Cortex of kidney (tissue), 1 donor: ENCODE measurements at places on chromosomes 13 and 19.

DNA sequence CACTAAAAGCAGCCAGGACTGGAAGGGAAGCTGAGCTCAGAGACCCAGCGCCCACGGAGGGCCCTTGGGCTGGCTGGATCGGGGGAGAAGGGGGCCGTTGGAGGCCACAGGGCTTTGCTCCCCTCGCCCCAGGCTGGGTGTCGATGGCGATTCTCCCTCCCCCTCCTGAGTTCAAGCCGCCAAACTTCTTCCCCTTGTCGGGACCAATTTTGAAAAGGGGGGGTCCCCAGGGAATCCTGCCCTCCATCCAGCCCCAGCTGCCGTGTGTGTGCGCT lies 61.2 kb downstream of the COLGALT1 start:
- no peak for DNase-seq

DNA sequence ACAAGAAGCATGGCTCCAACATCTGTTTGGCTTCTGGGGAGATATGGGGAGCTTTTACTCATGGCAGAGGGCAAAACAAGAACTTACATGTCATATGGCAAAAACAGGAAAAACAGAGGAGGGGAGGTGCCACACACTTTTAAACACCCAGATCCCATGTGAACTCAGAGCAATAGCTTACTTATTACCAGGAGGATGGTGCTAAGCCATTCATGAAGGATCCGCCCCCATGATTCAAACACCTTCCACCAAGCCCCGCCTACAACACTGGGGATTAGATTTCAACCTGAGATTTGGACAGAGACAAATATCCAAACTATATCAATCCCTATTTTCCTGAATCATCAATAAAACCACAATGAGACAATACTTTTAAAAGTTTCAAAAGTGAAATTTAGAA lies 712.1 kb downstream of the PCDH9 start:
- no peak for DNase-seq

DNA sequence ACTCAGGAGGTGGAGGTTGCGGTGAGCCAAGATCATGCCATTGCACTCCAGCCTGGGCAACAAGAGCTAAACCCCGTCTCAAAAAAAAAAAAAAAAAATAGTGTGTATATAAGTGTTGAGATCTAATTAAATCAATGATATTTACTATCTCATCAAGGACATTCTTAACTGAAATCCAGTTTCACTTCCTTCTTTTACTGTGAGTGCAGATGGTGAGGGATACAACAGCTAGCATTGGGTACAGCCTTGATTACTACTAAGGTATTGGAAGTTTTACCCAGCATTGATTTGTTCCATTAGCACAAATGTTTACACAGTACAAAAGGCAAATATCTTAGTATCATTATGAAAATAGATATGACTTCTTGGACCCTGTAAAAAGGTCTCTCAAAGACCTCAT lies 546.6 kb downstream of the KCTD12 start:
- no peak for DNase-seq

DNA sequence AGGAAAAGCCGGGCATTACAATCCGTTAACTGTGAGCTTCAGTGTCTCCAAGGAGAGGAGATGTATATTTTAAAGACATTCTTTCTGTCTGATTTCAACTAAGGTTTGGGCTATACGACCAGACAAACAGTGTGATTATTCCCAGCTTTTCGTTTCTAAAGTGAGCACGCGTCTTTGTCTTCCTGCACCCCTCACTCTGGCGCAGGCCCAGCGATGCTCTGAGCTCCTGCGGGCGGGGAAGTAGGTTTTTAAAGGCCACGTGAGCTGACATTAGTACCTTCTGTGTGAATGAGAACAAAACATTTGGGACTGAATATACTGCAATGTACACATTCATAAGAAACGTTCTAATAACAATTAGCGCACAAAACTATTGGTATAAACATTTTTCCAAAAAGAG lies 15.3 kb upstream of the RANBP3 start:
- no peak for DNase-seq

- DNase-seq, result no peak
These were observed 100.0 kb downstream of the KLF5 start for GRCh38 chr13:73158851-73159250.

DNA sequence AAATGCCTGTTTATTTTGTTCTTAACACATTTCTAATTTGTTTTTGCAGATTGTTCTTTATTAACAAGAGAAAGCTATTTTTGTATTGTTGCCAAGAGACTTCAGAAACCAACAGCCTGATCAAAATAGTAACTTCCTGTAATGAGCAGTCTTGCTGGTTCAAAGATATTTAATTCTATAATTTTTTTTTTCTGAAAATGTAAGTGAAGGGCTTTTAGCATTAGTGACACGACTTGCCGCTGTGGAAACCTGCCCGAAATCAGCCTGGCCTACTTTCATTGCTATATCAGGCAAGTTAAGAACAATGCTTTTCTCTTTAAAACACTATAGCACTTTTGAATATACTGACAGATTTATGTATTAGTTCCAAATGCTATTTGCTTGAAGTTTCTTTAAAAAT lies 374.3 kb downstream of the EFNB2 start:
- DNase-seq, result no peak

- no peak for DNase-seq
These were observed 469.5 kb upstream of the TSHZ3 start for GRCh38 chr19:31818798-31819105.

DNA sequence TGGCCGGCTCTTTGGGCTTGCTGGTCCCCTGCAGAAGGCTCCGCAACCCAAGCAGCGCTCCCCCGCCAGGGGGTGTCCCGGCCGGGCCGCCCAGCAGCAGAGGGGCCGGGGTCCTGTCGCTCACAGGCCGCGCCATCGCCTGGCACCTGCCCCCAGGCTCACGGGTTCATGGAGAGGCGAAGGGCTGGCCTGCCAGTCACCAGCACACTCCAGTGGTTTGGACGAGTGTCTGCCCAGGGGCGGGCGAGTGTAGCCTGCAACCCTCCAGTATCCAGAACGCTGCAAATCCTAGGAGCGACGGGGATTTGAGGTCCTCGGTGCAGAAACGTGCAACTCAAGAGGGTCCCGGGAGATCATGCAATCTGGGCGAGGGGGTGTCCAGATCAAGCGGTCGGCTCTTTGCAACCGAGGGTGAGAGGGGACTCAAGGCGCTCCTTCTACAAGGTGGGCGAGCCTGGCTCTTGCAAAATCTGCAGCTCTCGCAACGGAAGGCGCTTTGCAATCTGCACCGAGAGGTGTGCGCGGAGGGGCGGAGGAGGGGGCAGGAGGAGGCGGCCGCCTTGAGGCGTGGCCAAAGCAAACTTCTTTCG lies at the start of gene DBP:
Gene DBP, minus strand, starts transcription at position 521 of the 590 bp plus-strand sequence. Its CDS starts 385 bp downstream, at position 136.
- DNase-seq, result no peak

DNA sequence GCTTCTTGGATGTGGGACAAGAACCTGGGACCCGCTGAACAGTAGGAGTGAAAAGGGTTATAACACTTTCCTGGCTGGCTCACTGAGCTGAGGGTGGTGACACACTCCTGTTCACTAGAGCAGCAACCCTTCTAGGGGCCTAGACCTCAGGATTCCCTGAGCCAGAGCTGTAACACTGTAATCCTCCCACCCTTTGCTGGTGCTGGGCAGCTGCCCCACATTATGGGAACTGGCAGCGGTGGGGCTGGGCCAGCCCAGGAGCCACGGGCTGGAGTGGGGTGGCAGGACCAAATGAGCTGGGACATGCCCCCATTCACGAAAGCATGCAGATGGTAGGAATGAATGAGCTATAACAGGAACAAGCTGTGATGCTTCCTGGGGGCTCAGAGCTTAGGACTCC lies 110.6 kb downstream of the B3GLCT start:
- DNase-seq, result no peak

DNA sequence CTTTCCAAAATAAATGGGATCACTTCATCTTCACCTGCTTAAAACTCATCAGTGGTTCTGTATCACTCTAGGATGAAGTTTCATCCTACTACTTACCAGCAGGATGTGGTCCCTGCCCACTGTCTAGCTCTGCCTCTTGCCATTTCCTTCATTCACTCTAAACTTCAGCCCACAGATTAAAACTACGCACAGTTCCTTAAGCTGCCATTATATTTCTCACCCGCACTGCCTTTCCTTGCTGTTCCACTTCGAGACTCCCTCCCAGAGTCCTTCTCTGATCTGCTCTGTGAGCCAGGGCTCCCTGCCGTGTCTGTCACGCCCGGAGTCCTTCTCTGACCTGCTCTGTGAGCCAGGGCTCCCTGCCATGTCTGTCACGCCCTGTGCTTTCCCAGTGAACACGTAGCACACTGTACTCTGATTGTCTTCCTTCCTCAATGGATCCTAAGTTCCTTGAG lies 52.0 kb upstream of the NPAS1 start:
- DNase-seq, result no peak

- no peak for DNase-seq
These were observed 37.5 kb upstream of the ZNRF4 start for GRCh38 chr19:5417495-5418436.

GRCh38 chr19:49895566-49896297 lies 955 bp downstream of the IL4I1 start:
- no peak for DNase-seq

DNA sequence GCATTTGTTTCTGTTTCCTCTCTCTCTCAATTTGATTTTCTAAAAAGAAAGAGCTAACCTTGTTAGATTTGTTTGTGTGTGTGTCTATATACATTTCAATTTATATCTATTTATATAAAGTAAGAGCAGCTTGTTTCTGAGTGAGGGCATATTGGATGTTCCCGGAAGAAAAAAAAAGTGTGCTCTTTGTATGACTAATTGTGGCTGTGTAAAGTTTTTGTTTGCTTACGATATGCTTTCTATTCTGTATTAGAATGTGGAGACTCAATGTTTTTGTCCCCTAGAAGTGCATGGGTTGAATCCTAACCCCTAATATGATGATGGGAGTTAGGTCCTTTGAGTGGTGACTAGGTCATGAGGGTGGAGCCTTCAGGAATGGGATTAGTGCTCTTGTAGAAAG lies 66.6 kb upstream of the C1QTNF9B start:
- DNase-seq, result no peak

DNA sequence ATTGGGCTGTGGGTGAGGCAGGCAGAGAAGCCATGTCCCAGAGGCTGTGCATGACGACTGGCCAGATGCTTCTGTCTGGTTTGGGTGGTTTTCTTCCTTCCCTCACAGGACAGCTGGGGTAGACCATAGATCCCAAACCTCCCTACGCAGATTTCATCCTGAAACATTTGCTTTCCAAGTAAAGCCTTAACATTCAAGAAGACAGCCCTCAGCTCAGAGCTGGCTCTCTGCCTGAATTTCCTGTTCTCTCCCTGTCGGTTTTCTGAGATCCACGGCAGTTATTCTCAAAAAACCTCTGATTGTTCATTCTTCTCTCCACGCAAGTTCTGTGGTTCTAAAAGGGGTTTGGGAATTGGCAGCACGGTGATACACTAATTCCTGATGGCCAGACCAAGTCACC lies 25.3 kb downstream of the UQCRFS1 start:
- no peak for DNase-seq

DNA sequence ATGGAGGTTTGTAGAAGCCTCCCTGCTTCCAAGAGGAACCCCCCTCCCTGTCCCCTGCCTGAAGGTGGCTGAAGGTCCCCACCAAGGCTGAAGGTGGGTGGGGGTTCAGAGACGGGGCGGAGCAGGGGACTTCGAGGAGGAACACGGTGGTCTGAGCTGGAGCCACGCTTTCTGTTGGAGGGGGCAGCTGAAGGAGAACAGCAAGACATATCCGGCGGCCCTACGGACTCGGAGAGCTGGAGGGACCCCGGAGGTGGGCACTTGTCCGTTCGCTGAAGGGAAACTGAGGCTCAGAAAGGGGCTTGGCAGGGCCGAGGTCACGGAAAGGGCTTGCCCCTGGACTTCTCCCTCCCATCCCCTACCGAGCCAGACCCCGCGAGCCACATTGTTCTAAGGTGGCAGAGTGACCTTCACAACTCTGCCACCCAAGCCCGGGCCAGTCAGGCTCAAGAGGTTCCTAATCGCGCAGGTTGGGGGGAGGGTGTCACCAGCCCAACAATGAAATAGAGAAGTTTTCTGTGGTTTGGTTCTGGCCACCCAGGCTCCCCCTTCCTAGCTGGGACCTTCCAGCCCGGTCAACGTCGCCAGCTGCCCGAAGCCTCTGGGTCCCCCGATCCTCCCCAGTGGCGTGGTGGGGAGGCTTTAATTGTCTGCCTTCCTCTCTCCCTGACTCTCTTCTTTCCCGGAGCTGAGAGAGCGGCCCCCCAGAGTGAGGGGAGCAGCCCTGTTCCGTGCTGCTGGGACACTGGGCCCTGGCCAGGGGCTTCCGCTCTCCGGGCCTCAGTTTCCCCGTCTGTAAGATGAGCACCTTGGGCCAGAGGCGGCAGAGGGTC lies 15.5 kb upstream of the KCNN1 start:
- no peak for DNase-seq

- DNase-seq, result no peak
These were observed 19.9 kb downstream of the LRFN3 start for GRCh38 chr19:35955881-35956634.

DNA sequence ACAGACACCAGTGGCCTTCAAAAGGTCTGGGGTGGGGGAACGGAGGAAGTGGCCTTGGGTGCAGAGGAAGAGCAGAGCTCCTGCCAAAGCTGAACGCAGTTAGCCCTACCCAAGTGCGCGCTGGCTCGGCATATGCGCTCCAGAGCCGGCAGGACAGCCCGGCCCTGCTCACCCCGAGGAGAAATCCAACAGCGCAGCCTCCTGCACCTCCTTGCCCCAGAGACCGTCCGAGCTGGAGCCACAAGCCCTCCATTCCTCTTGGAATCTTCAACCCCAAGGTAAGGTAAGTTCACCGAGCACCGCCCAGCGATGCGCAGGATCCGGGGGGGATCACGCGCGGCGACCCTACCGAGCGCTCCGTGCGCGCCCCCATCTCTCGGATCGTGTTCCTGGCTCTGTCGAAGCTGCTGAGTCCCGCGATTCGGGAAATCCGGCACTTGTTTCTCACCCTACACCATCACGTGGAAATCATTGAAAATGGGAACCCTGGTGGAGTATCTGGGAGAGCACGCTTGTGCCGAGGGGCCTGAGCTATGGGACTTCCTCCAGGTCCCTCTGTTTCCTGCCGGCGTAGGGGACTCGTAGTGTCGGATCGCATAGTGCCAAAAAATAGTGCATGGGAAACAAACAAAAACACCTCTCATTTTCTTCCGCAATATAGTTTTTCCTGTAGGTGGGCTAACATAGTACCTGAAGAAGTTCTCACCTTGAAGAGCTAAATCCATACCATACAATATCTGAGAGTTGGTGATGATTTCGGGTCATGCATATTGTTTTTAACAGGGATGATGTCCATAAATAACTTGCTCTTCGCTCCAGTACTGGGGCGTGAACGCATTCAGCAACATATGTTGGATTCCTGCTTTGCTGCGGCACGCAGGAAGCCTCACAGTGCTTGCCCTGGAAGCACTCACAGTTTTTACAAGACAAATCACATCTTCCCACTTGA lies 9.3 kb downstream of the PDX1 start:
- DNase-seq, result no peak

- DNase-seq, result no peak
These were observed 59.0 kb upstream of the FARP1 start for GRCh38 chr13:98083936-98084335.
